ENCODE measurements at places on chromosomes 12 and 14. TPM values are rescaled to one million over a fixed set of nuclear protein-coding genes. Genes with fewer than 3 reads are reported as not detected.

DNA sequence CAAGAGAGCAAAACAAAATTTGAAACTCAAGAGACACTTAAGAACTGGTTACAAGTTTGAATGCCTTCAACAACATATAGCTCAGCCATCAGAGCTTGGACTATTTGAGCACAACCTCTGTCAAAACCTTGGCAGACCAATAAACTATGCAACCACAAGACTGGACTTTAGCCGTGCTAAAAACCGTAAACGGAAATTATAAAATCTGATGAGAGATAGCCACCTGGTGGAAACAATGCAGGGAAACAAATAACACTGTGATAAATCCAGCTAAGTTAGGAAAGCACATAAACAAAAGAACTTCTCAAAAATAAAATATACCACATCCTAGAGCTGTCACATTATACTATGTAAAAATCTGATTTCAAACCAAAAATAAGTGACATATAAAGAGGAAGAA lies 1074.2 kb upstream of the NOVA1 start:
- DNase-seq, result no peak

- DNase-seq, result no peak
Measured at GRCh38 chr12:122449317-122449716, 26.8 kb upstream of the CLIP1 start.

DNA sequence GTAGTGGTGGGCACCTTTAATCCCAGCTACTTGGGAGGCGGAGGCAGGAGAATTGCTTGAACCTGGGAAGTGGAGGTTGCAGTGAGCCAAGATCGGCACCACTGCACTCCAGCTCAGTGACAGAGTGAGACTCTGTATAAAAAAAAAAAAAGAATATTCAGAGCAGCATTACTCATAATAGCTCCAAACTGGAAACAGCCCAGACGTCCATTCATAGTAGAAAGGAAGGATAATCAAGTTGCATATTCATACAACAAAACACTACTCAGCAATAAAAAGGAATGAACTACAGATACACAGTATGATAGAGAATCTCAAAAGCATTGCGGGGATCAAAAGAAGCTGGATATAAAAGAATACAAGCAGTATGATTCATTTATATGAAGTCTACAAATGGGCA lies 19.1 kb downstream of the TMEM30B start:
- no peak for DNase-seq

- no peak for DNase-seq
Measured at GRCh38 chr12:64039281-64039871, 182.7 kb downstream of the KICS2 start.

GRCh38 chr14:93648440-93649168 lies 139.7 kb downstream of the PRIMA1 start:
- DNase-seq, result no peak

DNA sequence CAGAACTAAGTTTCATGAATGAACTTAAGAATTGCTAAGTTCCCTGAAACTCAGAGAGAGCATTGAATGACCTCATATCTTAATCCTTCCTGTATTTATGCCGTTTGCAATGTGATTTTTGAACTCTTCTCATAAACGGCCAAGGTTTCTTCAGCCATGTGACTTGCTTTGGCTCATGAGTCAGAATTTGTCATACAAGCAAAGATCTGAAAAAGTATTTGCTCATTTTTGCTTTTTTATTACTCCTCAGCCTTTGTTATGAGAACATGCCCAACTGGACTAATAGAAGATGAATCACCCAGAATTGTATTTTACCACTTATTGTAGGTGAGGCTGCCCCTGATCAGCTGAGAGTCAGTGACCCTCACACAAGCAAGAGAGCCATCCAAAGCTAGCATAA lies 693.8 kb downstream of the BCL11B start:
- DNase-seq, result no peak

GRCh38 chr14:96629082-96629481 lies 126.9 kb downstream of the PAPOLA start:
- DNase-seq, result no peak

- no peak for DNase-seq
Measured at GRCh38 chr14:95043314-95043713, 114.0 kb downstream of the DICER1 start.

- no peak for DNase-seq
Measured at GRCh38 chr12:109461049-109461845, 15.9 kb downstream of the KCTD10 start.

- no peak for DNase-seq
Measured at GRCh38 chr14:31283153-31283552, 75.6 kb upstream of the HECTD1 start.

DNA sequence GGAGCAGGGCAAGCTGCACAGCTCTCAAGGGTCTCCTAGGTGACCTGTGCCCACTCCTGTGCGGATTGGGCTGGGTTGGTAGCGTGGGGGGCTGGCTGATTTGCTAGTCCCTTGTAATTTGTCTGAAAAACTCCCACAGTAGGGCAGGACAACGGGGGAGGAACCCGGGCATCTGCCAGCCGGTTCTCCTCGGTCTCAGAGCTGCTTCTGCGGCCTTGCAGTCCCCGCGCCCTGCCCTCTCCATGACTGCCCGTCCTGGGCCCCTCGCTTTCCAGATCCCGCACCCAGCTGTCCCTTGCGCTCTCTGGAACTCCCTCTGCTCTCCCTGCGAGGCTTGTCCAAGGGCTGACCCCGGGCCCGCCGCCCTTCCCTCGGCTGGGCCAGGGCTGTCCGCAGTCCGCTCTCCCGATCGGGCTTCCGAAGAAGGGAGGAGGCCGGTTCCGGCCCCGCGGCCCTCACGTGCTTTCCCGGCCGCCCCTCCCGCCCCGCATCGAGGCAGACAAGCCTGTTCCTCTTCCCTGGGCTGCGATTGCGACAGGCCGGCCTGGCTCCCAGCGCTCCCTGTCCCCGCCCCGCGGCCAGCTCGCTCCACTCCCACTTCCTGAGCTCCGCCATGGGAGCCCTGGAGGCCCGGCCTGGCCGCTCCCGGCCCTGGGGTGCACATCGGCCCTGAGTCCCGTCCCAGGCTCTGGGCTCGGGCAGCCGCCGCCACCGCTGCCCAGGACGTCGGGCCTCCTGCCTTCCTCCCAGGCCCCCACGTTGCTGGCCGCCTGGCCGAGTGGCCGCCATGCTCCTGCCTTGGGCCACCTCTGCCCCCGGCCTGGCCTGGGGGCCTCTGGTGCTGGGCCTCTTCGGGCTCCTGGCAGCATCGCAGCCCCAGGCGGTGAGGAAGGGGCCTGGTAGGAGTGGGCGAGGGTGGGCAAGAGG lies at the start of gene LTBR:
LTBR (plus strand) TSS at position 591 of the 927 bp plus-strand sequence; CDS start at position 788, 197 bp downstream.
- peak; percentile 73 for DNase-seq

DNA sequence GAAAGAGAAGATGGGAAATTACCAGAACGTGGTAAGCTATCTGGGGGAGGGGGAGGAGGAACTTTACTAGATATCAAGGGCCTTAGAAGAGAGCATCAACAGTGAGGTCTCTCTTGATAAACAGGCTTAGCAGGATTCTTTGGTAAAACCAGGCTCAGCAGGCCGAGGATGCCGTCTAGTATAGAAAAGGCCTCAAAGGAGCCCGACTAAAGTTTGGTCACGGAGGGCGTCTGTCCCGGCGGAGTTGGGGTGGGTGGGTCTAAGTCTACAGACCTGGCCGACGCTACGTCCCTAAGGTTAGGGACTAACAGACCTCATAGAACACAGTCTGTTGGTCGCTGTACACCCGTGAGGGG lies 538 bp upstream of the TIGAR start:
- no peak for DNase-seq

DNA sequence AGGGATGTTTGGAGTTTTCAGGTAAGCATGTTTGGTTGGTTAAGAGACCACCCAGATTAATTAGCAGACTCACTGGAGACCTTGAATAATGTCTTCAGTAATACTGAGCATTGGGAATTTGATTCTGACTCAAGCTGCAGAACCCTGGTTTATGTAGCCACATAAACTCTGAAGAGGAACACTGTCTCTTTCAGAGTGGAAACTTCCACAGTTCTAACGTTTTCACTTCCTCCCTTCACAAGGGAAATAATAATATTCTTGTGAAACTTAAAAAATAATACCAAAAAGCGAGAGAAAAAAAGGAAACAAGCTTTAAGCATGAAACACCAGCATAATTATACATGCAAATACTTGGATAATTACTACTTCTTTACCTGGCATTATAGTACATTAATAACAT lies 40.0 kb upstream of the ST8SIA1 start:
- no peak for DNase-seq

DNA sequence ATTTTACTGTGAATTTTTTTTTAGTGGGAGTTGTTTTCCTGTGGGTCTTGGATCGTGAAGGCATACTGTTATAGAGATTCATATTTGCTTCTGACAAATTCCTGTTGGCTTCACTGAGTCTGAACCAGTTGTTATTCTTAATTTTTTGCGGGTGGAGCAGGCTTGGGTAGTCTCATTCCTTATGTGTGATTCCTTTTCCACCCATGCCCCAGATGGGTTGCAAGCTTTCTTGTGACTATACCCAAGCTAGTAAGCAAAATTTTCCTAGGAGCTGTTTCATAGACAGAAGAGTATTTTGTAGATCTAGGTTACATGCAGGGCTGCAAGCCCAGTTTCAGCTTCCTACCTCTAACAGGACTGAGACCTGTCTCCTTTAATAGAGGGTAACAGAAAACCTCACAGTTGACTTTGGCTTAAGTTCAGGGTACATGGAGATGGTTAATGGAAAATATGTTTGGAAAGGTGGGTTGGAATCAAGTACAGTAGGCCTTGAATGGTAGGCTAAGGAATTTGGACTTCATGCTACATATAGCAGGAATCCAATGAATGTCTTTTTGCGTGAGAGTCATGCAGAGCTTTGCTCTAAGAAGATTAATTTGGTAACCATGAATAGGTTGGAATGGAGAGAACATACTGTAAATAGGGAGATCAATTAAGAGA lies 29.0 kb downstream of the TRMT5 start:
- DNase-seq, result no peak

- no peak for DNase-seq
Measured at GRCh38 chr14:74879427-74880182, 2.1 kb upstream of the DLST start.

GRCh38 chr12:120584343-120585149 lies 3.3 kb upstream of the POP5 start:
- DNase-seq, result no peak

GRCh38 chr14:90755661-90756304 lies 60.4 kb downstream of the TTC7B start:
- DNase-seq, result no peak

DNA sequence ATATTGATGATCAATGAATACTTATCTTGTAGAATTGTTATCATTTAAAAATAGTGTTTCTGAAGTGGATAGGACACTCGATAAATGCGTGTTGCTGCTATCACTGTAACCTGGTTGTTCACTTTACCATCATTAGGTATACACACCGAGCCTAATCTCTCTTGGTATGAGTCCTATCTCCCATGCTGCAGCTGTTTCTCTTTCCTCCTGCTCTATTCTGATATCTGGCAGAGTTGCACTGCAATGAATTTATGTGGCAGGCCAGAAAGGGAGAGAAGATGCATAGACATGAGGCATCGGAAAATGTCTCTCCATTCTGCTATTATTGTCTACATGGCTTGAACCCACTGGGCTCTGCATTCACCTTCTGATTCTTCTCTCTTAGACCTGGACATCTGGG lies 26.7 kb downstream of the KCNK10 start:
- no peak for DNase-seq

DNA sequence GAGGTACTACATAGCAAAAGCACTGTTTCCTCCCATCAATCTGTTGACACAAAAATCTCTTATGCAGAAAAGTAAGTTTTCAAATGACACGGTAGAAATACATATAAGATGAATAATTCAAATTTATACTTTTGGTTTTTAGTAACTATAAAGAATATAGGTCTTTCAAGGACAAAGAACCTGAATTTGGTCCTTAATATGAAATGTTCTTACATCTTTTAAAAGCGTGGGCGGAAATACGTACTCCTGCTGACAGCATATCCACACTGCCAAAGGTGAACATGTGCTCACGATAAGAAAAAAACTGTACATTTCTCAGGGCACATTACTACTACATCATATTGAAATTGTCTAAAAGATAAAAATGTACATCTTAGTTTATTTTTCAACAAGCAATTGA lies 127.6 kb downstream of the FOXN3 start:
- no peak for DNase-seq

DNA sequence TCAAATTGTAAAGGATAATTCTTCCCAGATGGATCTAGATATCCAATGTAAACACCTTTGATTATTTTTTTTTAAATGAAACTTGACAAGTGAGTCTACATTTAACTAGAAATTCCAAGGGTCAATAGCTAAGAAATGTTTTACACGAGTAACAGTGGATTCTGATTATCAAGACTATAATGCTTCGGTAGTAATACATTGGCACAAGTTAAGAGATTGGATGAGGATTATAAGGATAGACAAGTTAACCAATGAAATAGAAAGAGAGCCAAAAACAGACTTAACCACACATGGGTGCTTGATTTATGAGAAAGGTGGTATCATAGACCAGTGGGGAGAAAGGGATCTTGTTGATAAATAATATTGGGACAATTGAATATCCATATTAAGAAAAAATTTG lies 40.3 kb upstream of the PCED1B start:
- no peak for DNase-seq

DNA sequence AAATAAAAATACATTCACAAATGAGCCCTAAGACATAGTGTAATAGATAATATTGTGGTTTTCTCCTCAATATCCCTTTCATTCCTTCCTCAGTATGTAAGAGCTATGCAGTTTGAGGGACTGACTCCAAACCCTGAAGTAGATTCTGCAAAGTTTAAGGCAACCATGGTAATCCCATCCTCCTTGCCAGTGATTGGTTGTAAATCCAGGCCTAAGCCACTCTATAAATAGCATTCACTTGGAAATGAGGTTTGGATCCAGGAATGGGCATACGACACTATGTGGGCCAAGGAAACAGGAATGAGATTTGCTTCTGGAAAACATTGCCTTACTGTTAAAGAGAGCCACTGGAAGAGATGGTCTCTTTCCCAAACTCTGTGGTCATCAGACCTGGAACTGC lies 468.7 kb upstream of the SOX5 start:
- DNase-seq, result no peak

- DNase-seq, result no peak
Measured at GRCh38 chr12:66025477-66025876, 105.1 kb downstream of the LLPH start.

- no peak for DNase-seq
Measured at GRCh38 chr12:48973531-48973930, 2.0 kb upstream of the WNT10B start.

KLHL33 gene
- 0.45 TPM for polyA plus RNA-seq

GPR132 gene
- 0.66 TPM for polyA plus RNA-seq

OR5AU1 gene
- polyA plus RNA-seq, result 0.03 TPM

NKX2-1 gene
- not detected for polyA plus RNA-seq

SLC10A1 gene
- not detected for polyA plus RNA-seq

IAPP gene
- polyA plus RNA-seq, result not detected

ITGB7 gene
- polyA plus RNA-seq, result 1.3 TPM

SERPINA3 gene
- 0.48 TPM for polyA plus RNA-seq

HOXC13 gene
- not detected for polyA plus RNA-seq

CPNE6 gene
- not detected for polyA plus RNA-seq

WNT1 gene
- not detected for polyA plus RNA-seq

REC8 gene
- 73.1 TPM for polyA plus RNA-seq

KRT75 gene
- not detected for polyA plus RNA-seq

CABP1 gene
- 5.2 TPM for polyA plus RNA-seq

PRIMA1 gene
- 1.2 TPM for polyA plus RNA-seq

TOMM20L gene
- polyA plus RNA-seq, result 1.2 TPM

BIN2 gene
- 3.6 TPM for polyA plus RNA-seq

KRT80 gene
- polyA plus RNA-seq, result 1.0 TPM

EFS gene
- 52.9 TPM for polyA plus RNA-seq

C14orf180 gene
- polyA plus RNA-seq, result not detected

Measured in left renal cortex interstitium (tissue), 4 donors.